Liver (tissue), 10 donors: ENCODE measurements at places on chromosomes 5 and 9. TPM values are rescaled to one million over a fixed set of nuclear protein-coding genes. Genes with fewer than 3 reads are reported as not detected.
A peak's percentile ranks its signal among the peaks of the same experiment; 100 is the strongest.

GRCh38 chr5:158840193-158840592, 259.5 kb downstream of the EBF1 start:
- H3K36me3 ChIP-seq, result no peaks in the 10 kb centered on the region
- no peak overlapping the region for H3K27ac ChIP-seq
- no peak overlapping the region for H3K4me3 ChIP-seq

DNA sequence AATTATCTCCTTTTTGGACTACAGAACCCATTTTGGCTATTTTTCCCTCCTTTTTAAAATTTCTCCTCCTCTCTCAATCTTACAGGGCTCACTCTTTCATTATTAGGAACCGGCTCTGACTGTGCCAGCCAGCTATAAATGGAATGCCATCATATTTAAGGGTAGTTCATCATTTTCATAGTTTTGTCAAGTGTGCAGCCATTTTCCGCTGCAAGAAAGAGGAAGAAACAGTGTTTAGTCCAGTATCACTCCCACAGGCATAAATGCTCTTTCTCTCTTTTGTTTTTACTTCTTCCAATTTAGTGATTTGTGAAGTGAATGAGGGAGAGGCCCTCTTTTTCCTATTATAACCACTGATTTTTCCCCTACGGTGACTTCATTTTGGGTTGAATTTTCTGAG, 290.0 kb downstream of the NR3C1 start:
- peaks cover 17% of the 10 kb centered on the region for H3K4me1 ChIP-seq
- DNase-seq, result no peak
- H3K27ac ChIP-seq, result no peak overlapping the region
- no peaks in the 10 kb centered on the region for H3K36me3 ChIP-seq

- no peak for DNase-seq
- H3K27me3 ChIP-seq, result no peaks in the 10 kb centered on the region
- H3K4me1 ChIP-seq, result no peaks in the 10 kb centered on the region
- no peaks in the 10 kb centered on the region for H3K36me3 ChIP-seq
- H3K27ac ChIP-seq, result no peak overlapping the region
Measured at GRCh38 chr9:106880863-106881262, 17.9 kb downstream of the ZNF462 start.

GRCh38 chr5:579746-580366, 32.3 kb upstream of the CEP72 start:
- no peak overlapping the region for H3K4me3 ChIP-seq
- DNase-seq, result no peak
- H3K27me3 ChIP-seq, result peaks cover 12% of the 10 kb centered on the region
- H3K27ac ChIP-seq, result no peak overlapping the region
- no peaks in the 10 kb centered on the region for H3K36me3 ChIP-seq
- no peaks in the 10 kb centered on the region for H3K4me1 ChIP-seq

GRCh38 chr9:98644011-98644410, 64.7 kb downstream of the GABBR2 start:
- no peak overlapping the region for H3K4me3 ChIP-seq
- H3K27me3 ChIP-seq, result no peaks in the 10 kb centered on the region
- no peaks in the 10 kb centered on the region for H3K4me1 ChIP-seq
- DNase-seq, result no peak

- H3K36me3 ChIP-seq, result no peaks in the 10 kb centered on the region
- no peak overlapping the region for H3K4me3 ChIP-seq
- H3K27ac ChIP-seq, result no peak overlapping the region
- no peaks in the 10 kb centered on the region for H3K27me3 ChIP-seq
Measured at GRCh38 chr9:115952430-115953292, 200.9 kb upstream of the PAPPA start.

GRCh38 chr9:2253636-2254580, 238.8 kb downstream of the SMARCA2 start:
- no peak for DNase-seq
- H3K27me3 ChIP-seq, result no peaks in the 10 kb centered on the region
- H3K4me1 ChIP-seq, result no peaks in the 10 kb centered on the region
- no peaks in the 10 kb centered on the region for H3K36me3 ChIP-seq
- no peak overlapping the region for H3K4me3 ChIP-seq

DNA sequence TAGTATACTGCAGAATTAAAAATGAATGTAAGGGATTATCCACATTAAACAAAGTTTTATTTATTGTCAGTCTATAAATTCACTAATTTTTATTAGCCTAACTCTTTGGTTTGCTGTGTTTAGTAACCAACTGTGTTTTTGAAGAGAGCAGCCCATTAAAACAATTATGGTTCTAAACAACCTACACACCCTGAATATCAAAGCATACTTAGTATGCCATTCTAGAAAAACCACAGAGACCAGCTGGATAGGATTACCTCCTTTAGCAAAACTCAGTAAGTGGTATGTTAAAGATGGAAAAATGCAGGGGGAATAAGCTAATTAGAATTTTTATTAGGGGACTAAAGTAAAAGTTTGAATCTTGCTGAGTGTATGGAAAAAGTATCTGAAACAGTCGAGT, 1981.7 kb upstream of the NUDT12 start:
- no peak for DNase-seq
- H3K27me3 ChIP-seq, result no peaks in the 10 kb centered on the region

GRCh38 chr5:124906339-124907097, 160.1 kb upstream of the ZNF608 start:
- no peak for DNase-seq
- H3K4me1 ChIP-seq, result peaks cover 43% of the 10 kb centered on the region
- H3K36me3 ChIP-seq, result no peaks in the 10 kb centered on the region
- no peaks in the 10 kb centered on the region for H3K27me3 ChIP-seq
- no peak overlapping the region for H3K4me3 ChIP-seq

DNA sequence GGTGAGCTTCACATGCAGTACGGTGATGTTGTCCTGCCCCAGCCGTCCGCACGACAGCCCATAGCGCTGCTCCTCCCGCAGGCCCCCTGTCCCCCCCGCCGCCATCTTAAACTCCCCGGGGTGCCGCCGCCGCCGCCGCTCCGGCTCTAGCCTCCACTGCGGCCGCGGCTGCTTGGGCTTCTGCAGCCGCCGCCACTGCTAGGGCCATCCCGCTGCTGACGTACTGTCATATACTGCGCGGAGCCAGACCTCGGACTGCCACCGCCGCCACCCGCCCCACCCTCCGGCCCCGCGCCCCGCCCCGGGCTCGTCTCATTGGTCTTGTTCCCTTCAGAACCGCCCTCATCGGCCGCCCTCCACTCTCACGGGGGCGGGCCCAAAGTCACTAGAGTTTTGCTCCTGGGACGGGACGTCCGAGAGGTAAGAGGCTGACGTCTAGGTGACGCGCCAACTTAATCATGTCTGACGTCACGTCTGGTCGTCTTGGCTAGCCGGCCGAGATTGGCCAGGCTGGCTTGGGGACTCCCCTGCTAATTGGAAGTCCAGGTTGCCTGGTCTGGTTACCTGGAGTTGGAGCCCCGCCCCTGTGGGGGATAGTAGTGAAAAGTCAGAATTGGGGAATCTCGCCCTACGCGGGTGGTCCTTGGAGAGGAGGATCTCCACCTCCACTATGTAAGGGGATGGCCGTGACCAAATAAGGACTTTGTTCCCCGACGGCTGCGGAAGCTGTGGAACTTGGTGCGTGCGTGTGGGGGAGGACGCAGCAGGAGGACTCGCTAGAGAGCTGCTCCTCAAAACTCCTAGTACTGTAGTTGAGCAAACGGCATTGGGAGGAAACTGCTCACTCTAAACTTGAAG, at the start of gene ELL2:
TSS of gene ELL2 (minus strand) at position 235 of the 858 bp plus-strand sequence. CDS start at position 105, 130 bp downstream.
- H3K4me3 ChIP-seq, result peak within 1 kb of the TSS; percentile 94
- peak within 1 kb of the TSS; percentile 98 for H3K27ac ChIP-seq
- peak; percentile 98 for DNase-seq
- H3K27me3 ChIP-seq, result no peaks in the 10 kb centered on the region

DNA sequence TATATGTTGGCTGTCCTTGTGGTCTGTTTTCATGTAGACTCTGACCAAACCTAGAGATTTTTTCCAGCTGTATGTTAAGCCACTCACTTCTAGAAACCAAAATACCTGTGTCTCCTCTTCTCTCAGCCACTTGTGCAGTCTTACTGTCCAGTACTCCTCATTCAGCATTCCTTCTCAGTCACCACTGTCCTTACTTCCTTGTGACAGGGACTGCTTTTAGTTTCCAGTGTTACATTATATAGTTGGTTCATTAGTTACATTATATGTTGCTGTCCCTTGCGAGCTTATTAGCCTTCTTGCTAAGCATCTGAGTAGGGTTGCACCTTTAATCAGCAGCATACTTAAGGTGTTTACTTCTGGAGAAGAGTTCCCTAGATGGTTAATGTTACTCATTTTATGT, 4.3 kb downstream of the ATP6V1G1 start:
- H3K4me1 ChIP-seq, result peaks cover 41% of the 10 kb centered on the region
- peaks cover 24% of the 10 kb centered on the region for H3K36me3 ChIP-seq
- H3K4me3 ChIP-seq, result no peak overlapping the region
- no peak for DNase-seq

DNA sequence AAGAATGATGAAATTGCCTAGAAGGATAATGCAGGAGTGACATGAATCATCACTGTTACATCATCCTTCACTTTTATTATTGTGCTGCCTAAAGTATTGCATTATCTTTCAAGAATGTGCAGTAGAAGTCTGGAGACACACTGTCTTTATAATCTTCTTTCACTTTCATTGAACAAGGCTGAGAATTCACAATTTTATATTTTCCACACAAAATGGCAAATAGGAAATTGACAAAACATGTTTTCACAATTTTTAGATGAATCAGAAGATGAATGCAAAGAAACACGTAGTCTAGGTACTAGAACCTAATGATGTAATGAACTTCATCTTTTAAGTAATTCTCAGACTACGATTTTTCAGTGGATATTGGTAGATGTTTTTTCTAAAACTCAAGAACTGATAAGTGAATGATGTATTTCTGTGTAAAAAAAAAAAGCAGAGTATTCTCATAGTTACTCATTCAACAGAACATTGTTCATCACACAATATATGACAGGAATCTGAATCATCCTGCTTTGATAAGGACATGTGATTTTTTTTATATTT, 131.5 kb upstream of the GRHPR start:
- H3K27me3 ChIP-seq, result no peaks in the 10 kb centered on the region
- H3K4me3 ChIP-seq, result no peak overlapping the region
- DNase-seq, result no peak
- H3K27ac ChIP-seq, result no peak overlapping the region
- H3K36me3 ChIP-seq, result no peaks in the 10 kb centered on the region

DNA sequence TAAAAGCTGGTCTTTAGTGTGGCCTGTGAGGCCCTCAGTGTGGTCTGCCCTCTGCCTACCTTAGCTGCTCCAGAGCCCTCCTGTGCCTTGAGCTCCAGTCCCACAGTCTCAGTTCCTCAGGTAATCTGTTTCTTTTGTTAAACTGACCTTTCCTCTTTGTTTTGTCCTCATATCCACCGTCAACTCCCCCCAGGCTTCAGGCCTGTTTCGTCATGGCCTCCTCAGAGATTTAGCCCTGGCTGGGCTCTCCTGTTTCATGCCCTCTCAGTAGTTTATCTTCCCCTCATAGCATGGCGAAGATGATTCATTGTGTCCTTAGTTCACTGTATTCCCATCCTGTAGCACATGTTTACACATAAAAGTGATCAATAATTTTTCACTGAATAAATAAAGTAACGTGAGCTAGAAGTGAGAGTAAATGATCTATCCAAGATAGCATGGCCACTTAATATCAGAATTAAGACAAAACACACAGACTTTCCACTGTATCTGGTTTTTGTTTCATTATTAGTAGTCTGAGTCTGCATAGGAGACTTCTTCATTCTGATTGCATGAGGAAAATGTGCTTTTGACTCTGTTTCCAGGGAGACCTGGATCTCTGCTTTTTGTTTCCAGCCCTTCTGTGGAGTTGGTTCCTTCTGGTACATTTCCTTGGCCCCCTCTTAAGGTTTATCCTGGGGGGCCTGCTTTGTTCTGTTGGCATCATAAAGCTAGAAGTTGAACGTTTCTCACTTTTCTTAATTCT, 70.5 kb downstream of the SNX24 start:
- no peak for DNase-seq
- peaks cover 3% of the 10 kb centered on the region for H3K4me1 ChIP-seq
- H3K36me3 ChIP-seq, result no peaks in the 10 kb centered on the region
- no peaks in the 10 kb centered on the region for H3K27me3 ChIP-seq
- H3K4me3 ChIP-seq, result no peak overlapping the region
- no peak overlapping the region for H3K27ac ChIP-seq

DNA sequence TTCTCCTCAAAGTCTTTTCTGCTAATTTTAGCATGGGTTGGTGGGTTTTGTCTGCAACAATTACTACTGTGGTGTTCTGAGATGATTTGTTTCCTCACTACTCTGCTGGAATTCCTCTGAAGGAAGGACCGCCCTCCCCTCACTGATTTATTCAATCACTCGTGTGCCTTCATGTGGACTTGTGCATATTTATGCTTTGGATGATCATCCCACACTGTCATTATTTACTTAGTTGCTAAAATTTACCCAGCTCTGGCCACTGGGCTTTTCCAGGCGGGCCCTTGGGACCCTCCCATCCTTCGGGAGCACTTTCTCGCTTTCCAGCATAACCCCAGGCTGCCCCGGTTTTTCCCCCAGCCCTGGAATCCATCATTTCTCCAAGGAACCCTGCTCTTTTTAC, 41.7 kb upstream of the NKD2 start:
- DNase-seq, result no peak
- H3K27ac ChIP-seq, result no peak overlapping the region
- H3K27me3 ChIP-seq, result no peaks in the 10 kb centered on the region
- no peaks in the 10 kb centered on the region for H3K36me3 ChIP-seq

DNA sequence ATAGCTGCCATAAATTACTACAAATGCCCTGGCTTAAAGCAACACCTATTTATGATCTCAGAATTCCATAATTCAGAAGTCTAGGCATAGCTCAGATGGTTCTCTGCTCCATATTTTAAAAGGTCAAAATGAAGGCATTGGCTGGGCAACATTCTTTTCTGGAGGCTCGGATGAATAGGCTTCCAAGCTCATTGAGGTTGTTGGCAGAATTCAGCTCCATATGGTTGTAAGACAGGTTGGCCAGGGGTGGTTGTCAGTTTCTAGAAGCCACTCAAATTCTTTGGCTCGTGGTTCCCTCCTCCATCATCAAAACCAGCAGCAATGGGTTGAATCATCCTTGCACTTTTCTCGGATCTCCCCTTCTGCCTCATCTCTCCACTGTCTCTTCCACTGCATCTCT, 49.4 kb downstream of the TGFBR1 start:
- H3K27ac ChIP-seq, result no peak overlapping the region
- H3K27me3 ChIP-seq, result no peaks in the 10 kb centered on the region
- H3K4me1 ChIP-seq, result peaks cover 1% of the 10 kb centered on the region
- H3K36me3 ChIP-seq, result no peaks in the 10 kb centered on the region
- DNase-seq, result no peak

DNA sequence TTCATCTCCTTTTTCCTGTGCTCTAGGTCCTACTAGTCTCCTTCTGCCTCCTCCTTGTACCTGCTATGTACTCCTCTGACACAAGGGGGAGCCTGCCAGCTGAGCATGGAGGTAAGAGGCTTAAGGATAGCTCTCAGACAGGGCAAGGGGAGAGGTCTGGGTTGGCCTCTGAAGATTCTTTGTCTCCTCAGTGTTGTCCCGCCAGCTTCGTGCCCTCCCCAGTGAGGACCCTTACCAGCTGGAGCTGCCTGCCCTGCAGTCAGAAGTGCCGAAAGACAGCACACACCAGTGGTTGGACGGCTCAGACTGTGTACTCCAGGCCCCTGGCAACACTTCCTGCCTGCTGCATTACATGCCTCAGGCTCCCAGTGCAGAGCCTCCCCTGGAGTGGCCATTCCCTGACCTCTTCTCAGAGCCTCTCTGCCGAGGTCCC, 3.8 kb downstream of the CREB3 start:
- peaks cover 2% of the 10 kb centered on the region for H3K4me1 ChIP-seq
- no peaks in the 10 kb centered on the region for H3K27me3 ChIP-seq
- peak; percentile 68 for DNase-seq
- peaks cover 20% of the 10 kb centered on the region for H3K36me3 ChIP-seq
- H3K27ac ChIP-seq, result no peak overlapping the region

NR5A1 gene
- total RNA-seq, result not detected

CTXN3 gene
- total RNA-seq, result not detected

PTGES gene
- total RNA-seq, result not detected

NTRK2 gene
- 0.56 TPM for total RNA-seq

KIAA0825 gene
- total RNA-seq, result 3.2 TPM

MLANA gene
- 0.25 TPM for total RNA-seq

PALM2AKAP2 gene
- total RNA-seq, result 47.9 TPM

PLPP6 gene
- 11.8 TPM for total RNA-seq

GOLPH3 gene
- total RNA-seq, result 70.5 TPM
